Activated effector memory CD4-positive, alpha-beta T cell treated with Interleukin-2 at 50 U/mL for 16 hours (primary cell): ENCODE measurements at places on chromosomes 6 and 20.
A peak's percentile ranks its signal among the peaks of the same experiment; 100 is the strongest.

- DNase-seq: no peak
Observed at GRCh38 chr6:10177704-10178103, 237.2 kb downstream of the TFAP2A start.

DNA sequence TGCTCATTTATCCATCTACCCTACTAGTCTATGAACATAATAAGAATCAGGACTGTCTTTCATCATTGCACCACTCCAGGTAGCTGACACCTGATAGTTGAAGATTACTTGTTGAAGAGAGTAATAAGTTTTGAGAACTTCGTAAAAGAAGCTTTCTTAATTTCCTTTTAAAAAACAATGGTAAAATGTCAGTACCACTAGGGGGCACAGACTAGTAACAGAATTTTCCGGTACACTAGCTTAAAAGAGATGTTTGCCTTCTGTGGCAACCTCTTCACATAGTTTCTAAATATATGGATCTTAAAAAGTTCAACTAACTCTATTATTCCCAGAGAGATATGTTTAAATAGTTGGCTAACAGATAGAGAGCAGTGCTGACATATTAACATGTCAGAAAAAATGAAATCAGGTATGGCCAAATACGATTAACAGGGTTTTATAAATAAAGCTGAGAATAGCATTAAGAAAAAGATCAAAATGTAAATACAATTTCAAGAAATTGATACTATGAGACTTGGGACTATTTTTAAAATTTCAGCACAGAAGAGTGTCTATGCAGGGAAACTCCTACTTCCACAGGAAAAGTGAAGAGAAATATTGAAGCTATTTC lies 5.4 kb upstream of the KCNQ5 start:
- DNase-seq: no peak

DNA sequence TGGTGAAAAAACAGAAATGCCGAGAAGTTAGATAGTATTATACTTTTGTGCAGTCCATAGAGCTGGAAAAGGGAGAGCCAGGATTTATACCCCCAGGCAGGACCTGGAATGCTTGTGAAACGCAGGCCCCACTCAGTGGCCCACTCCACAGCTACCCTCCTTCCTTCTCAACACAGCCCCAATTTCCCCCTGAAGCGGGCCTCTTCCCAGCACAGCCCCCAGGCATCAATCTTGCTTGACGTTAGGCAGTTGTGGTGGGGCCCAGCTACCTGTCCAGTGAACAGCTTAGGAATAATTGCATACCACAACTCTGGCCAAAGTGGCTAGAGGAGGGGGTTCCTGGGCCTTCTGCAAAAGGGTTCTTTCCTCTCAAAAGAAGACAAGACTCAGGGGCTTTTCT lies 61.3 kb downstream of the PPP1R3G start:
- no peak for DNase-seq

GRCh38 chr20:54083459-54083858 lies 13.1 kb upstream of the BCAS1 start:
- DNase-seq: no peak

DNA sequence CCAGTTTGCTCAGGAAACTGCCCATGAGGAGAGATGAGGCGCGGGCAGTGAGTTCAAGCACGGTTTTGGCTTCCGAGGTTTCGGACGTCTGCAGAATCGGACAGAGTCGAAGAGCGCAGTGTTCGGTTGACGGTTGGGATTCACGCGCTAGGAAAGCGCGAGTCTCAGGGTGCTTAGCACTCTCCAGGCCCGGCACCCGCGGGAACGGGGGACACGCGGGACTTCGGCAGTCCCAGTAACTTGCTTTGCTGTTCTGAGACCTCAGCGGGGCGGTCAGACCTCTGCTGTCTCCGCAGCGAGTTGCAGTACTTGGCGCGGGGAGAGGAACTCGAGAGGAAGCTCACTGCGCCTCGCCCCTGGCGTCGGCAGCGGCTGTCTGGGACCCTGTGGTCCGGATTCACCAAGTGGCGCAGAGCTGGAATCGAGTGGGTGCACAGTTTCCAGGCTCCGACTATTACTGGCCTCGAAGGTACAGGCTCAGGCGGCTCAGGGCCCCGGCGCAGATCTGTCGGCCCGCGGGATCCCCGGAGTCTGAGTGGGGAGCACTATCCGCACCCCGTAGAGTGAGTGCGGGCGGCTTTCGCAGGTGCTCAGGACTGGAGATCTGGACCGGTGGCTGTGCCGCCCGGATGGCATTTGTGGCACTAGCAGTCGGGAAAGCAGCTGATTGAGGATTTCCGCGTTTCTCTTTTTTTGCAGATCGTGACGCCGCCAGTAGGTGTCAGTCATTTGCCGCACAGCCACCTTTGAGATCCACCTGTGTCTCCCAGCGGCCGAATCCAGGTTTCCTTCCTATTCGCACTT lies at the start of gene POM121L2:
Gene POM121L2 (minus strand): TSS at position 128 of the 804 bp plus-strand sequence. CDS start 103 bp downstream, at position 25.
- peak; percentile 43 for DNase-seq

GRCh38 chr20:52760791-52761190 lies 211.4 kb upstream of the TSHZ2 start:
- DNase-seq: no peak

DNA sequence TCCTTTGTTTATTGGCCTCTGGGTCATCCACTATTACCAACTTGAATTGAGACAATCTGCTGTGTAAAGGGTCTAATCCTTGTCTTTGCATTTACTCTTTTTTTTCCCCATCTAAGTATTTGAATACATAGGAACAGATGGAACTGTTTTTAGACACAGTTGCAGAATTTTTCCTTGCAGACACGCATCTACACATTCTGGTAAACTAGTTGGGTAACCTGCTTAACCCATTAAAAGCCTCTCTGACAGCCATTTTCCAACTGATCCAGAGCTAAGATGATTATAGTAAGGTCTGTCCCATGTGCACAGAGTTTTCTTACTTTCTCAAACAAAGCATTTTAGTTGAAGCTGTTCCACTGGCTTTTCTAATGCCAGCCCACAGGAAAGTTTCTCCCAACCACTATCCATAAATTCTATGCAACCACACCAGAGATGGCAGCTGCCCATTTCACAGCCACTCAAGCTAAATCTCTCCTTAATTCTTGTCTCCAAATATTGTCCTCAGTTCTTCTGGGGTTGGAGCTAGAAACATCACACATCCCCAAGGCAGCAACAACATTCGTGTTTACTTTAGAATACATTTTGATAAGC lies 492.1 kb downstream of the MAFB start:
- DNase-seq: no peak

GRCh38 chr20:23163562-23163961 lies 77.4 kb upstream of the CD93 start:
- DNase-seq: no peak

- DNase-seq: no peak
Observed at GRCh38 chr20:40282941-40283340, 406.1 kb downstream of the MAFB start.

- no peak for DNase-seq
Observed at GRCh38 chr6:104954190-104954797, 2.6 kb upstream of the LIN28B start.

GRCh38 chr6:157759028-157759427 lies 64.0 kb upstream of the SNX9 start:
- no peak for DNase-seq

DNA sequence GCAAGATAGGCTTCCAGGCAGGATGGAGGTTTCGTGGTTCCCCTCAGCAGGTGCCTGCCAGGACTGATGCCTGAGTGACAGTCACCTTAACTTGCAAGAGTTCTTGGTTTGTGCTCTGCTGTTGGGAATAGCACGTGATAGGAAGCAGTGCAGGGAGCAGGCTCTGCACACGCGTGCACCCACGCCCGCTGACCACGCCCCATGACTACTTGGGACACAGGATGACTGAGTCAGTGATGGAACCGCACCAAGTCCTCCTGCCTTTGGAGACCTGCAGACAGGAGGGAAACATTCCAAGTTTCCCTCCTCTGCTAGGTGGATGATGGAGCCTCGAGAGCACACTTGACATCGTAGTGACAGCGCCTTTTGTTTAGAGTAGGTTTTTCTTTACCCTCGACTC lies 164.2 kb downstream of the DTNBP1 start:
- DNase-seq: no peak

DNA sequence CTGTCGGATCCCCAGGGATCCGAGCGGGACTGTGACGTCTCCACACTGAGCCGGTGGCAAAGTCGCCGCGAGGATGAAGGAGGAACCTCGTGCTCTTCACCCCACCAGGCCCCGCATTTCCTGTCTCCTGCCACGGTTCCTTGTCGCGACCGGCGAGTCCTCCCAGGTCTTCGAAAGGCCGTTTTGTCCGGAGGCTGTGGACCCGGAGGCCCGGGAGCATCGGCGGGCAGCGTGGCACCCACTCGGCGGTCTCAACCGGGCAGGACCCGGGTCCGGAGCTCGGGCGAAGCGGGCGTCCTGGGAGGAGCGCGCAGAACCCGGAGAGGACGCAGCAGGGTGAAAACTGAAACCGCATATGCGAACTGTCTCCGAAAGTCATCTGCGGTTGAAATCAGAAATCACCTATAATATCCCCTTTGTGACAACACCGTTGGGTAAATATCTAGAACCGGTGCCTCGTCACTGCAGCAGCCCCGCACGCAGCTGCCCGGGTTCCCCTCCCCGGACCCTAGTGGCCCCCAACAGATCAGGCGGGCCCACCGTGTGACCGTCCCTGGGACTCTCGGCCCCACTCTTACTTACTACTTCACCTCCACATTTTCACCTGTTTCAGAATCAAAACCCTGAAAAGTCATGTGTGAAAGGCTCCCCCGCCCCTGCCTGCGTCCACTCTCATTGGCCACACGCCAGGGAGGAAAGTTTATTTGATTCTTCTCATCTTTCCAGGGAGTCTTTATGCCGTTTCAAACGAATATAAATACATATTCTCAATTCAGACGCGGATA lies 3.1 kb upstream of the ULBP2 start:
- DNase-seq: no peak

DNA sequence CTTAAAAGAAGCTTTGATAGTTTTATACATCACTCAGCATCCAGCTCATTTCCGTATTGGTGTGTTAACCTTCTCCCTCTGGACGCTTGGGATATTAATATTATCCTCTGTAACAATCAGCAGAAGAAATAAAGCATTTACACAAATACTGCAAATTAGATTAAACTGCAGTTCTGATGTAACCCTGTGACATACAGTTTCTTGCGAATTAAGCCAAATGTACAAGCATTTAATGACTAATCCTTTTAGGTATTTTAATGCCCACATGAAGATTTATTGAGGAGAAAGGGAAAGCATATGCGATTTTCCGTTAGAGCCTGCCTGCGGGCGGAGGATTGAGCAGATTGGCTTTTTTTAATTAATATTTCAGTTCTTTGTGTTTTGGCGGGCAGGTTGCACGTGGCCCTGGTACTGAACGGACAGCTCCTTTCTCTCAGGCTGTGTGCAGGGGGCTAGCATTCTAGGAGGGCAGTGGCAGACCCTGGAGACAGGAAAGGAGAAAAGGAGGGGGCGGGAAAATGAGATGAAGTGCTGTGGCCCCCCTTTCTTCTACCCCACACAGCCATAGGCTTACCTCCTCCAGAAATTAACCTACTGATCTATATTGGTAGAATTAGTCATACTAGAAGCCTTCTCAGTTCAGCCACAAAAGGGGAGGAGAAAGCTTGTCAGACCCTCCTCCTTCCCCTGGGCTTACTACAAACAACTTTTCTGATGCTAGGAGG lies 14.1 kb upstream of the TFAP2D start:
- no peak for DNase-seq

- no peak for DNase-seq
Observed at GRCh38 chr6:4916954-4917561, 86.8 kb downstream of the RPP40 start.

DNA sequence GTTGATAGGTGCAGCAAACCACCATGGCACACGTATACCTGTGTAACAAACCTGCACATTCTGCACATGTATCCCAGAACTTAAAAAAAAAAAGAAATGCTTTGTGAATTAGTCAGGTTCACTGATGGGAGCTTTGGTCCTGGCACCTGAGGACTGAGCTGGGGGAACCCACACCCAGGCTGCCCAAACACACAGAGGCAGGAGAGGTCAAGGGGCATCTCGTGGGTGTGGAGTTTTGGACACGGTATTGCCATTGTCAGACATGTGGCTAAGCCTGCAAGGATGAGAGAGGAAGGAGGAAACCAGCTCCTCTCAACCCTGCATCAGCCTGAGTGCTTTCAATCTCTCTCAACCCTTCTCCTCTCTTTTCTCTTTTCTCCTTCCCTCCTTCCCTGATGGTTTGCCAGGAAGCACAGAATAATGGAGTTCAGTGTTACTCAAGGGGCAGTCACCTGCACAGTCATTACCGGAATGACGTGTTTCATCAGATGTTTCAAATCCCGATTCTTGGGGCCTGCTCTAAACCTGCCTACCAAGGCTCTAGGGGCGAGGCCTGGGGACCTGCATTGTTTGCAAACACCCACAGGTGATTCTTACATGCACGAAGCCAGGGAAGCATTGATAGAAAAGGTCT lies 89.9 kb upstream of the NEDD9 start:
- no peak for DNase-seq

DNA sequence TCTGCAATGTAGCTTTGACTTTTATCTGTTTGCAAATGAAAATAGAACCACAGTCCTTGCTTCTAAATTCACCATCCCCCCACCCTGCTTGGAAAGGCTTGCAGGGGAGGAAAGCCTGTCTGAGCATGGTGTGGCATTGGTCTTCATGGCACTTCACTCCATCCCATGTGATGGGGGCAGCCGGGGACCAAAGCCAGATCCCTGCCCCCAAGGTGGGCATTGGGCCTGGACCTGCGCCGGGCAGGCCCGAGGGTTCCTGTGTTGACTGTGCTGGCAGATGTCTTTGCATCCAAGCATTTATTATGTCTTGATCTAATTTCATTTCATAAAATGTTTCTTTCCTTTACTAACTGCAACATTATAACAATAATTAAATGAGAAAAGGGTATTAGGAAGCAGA lies 120.0 kb downstream of the SYNDIG1 start:
- DNase-seq: no peak

DNA sequence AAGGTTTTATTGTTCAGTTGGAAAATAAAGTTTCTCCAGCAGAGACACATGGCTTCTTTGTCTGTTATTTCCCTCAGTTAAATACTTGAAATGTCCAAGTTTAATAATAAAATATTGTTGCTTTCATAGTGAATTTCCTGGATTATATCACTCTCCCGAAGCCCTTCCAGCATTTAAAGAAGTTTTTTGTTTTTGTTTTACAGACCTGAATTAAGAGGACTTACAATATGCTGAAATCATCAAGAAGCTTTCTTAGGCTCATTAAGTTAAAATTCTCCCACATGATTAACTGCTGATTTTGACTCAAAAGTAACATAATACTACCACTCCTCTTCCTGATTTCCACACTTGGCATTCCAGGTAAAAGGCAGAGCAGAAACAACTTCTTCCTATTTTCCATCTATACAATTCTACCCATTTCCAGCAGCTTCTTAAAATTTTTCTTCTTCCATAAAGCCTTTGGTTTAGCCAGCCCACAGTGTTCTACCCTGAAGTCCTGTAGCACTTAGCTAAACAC lies 35.8 kb downstream of the PDSS2 start:
- DNase-seq: no peak
